ENCODE measurements at places on chromosomes 1 and 21.

DNA sequence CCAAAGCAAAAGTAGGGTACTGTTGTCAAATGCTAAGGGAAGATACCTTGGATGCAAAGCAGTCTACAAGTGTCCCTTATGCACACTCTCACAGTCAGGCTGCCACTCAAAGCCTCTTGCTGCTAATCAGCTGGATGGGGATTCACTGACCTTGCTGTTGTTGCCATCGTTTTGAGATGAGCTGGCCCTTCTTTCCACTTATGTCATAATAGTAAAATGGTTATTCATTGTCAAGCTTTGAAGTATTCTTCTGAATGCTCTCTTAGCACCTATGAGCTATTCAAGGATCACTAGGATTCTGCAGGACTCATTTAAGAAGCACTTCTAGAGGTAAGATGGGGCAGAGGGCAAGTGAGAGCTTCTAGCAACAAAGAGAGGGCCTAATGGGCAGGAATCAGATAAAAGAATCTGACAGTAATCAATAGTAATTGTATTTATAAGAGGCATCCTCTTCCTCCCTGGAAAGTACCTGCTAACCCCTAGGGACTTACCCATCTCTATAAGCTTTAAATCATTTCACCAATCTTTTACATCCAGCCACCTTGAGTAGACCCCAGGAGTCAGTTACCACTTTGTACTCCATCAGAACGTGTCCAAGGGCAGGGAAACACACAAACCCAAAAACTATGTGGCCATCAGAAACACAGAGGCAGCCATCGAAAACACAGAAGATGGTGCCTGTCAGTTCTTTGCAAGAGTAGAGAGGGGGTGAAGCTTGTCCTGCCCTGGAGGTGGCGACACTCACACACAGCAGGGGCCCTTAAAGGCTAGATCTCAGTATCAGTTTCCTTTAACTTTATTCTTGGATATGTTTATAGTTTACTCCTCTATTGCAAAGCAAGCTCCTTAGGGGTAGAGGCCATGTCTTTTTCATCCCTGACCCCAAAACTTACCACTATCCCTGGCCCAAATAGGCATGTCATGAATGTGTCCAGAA, 103.7 kb upstream of the NFIA start:
- DNase-seq, result peak; percentile 38

DNA sequence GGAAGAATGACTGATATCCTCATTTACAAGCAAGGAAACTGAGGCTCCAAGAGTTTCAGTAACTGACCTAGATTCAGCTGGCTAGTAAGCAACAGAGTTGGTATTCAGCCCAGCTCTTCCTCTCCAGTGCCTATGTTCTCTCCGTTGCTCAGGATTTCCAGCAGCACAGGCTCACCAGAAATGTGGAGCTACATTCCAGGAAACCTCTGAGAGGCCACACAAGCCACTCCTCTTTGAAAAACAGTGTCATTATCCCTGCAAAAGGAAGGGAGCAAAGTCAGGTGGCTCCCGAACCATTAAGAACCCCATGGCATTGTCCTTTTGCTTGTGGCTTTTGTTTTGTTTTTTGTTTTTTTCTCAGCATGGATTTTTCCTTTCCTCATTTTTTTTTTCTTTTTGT, 40.6 kb upstream of the DUSP10 start:
- no peak for DNase-seq

DNA sequence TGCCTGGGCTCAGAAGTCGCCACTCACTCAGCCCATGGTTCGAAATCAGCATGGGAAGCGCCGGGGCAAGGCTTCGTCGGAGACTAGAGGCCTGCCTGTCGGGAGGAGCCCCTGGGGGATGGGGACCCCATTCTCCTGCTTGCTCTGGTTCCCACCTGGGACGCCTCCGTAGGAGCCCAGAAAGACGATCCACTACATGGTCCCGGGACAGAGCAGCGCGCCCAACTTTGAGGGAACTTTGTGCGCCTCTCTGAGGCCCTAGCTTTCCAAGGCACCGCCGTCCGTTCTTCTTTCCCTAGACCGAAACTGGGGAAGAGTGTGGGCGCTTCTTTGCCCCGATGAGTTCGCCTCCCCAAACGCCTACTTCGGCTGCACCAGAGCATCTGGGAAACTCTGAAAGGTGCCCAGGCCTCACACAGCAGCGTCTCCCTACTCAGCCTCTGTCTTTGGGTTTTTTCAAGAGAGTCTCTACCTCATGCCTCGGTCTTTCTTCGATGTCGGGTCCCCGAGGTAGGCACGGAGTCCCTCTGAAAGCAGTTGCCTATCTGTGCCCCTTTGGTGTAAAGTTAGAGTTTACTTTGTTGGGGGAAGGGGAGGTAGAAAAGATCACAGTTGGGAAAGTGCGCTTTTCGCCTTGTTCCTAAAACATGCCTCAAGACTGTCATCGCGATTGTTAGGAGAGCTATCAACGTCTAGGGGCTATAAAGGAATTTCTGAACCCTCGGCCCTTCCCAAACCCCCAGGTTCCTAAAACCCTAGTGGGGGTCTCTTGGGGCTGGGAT, 14.0 kb downstream of the NR5A2 start:
- DNase-seq, result no peak

- no peak for DNase-seq
Observed at GRCh38 chr1:4327142-4327541, 327.3 kb upstream of the AJAP1 start.

- DNase-seq, result no peak
Observed at GRCh38 chr1:202038688-202039346, 28.4 kb downstream of the ELF3 start.

DNA sequence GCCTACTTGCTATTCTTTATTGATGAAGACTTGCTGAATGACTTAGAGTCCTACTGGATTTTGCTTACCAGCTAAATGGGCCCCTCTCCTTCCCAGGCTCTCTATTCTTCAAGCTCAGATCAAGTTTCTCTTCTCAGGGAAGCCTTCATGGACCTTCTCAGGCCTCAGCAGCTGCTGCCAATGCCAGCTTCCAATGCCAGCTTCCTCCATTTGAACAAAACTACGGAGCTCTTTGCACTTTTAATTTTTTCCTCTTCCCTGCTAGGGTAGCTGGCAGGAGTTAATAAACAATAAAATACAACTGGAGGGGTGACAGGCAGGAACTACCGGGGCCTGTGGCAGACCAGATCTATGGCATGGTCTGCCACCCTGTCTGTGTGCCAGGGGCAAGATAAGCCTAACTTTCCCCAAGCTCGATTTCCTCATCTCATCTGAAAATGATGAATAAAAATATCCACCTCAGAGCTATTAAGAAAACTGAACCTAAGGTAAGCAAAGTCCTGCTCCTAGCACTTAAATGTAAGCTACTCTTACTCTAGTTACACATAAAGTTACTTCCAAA, 995 bp upstream of the IPO13 start:
- no peak for DNase-seq

DNA sequence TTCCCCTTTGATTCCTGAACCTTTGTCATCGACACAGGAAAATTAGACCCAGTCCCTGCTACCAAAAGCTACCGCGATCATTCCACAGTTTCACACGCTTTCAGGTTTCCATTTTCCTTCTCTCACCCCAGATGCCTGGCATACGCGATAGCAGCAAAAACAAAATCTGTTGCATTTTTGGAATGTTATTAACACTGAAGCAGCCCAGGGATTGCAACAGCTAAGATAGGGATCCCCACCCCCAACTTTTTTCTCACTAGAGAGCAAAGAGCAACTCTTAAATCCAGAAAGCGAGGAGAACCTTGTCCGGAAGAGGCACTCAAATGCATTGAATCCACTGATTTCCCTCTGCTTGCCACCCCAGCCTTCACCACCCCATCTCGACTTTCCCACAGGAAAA, 8.9 kb downstream of the OVAAL start:
- DNase-seq, result no peak

GRCh38 chr1:76471536-76471935, 395.7 kb upstream of the ST6GALNAC5 start:
- no peak for DNase-seq

DNA sequence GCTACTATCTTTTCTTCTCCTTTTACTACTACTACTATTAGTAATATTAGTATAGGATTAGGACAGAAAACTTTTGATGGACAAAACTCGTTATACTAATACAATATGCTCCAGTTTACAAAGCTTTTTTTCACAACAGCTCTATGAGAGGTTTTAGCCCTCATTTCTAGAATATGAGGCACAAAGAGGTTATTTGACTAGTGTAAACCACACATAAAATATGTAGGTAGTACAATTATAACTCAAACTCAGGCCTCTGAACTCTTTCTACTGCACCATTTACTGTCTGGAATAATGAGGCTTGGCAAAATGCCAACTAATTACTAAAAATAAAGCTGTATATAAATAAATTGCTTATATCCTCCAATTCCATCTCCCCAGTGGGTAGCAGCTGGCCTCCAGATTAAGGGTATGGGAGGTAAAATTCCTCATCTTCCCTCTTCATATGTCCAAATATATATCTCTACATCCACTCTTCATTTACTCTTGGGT, 99.9 kb downstream of the LYST start:
- no peak for DNase-seq

- no peak for DNase-seq
Observed at GRCh38 chr1:201893431-201893830, 4.7 kb downstream of the SHISA4 start.

DNA sequence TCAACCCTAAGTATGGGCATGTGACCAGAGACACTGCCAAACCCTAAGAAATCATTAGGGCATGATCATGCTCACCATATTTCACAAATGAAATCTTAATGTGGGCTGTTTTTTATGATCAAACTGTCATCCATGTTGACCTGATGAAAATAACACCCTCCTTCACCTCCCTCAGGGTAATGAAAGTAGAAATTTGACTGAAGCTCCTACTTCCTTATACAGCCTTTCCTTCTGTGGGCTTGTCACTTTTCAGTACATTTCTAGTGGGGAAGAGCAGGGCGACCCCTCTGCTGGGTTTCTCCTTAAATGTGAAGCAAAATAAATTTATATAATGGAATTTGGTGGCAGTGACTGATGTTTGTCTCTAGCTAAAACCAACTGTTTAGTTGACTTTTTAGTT, 25.9 kb downstream of the IVNS1ABP start:
- no peak for DNase-seq

DNA sequence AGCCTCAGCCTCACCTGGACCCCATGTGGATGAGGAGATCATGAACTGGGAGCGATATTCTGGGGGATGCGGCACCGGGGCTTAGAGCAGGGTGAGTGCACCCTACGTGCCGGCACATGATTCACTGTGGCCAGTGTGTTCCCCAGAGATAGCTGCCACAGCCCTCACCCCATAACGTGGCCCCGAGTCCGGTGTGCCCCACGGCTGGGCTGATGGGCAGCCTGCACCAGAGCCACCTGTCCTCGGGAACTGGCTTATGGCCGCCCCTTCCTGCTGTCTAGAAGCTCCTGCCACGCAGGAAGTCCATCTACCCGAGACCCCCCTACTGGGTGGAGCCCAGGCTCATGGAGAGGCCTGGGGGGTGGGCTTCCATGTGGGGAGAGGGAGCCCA, 39.1 kb upstream of the SLC19A1 start:
- DNase-seq, result no peak

DNA sequence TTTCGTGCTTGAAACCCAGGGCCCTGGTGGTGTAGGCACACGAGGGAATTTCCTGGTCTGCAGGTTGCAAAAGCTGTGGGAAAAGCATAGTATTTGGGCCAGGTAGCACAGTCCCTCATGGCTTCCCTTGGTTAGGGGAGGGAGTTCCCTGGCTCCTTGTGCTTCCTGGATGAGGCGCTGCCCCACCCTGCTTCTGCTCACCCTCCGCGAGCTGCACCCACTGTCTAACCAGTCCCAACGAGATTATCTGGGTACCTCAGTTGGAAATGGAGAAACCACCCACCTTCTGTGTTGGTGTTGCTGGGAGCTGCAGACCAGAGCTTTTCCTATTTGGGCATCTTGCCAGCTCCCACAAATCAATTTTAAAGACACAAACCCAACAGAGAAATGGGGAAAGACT, 183.0 kb downstream of the PHTF1 start:
- DNase-seq, result no peak

GRCh38 chr21:43321111-43321510, 105.8 kb downstream of the SIK1 start:
- DNase-seq, result no peak

- DNase-seq, result no peak
Observed at GRCh38 chr1:150513351-150513791, 2.2 kb upstream of the FALEC start.

DNA sequence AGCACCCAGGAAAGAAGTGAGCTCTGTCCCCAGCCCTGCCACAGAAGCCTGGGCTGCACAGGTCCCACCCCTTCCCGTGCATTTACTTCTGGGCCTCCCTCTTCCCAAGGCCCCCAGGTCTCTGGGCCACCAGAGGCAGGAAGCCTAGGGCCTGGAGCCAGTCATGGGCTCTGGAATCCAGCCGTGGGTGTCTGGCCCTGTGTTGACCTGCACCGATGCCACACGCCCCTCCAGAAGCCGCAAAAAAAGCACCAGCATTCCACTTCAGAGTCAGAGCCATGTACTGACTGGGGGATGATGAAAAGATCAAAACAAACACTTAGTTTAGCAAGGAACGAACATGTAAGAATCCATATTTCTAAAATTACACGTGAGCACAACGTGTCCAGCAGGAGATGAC, 141.7 kb downstream of the NPHP4 start:
- DNase-seq, result no peak

DNA sequence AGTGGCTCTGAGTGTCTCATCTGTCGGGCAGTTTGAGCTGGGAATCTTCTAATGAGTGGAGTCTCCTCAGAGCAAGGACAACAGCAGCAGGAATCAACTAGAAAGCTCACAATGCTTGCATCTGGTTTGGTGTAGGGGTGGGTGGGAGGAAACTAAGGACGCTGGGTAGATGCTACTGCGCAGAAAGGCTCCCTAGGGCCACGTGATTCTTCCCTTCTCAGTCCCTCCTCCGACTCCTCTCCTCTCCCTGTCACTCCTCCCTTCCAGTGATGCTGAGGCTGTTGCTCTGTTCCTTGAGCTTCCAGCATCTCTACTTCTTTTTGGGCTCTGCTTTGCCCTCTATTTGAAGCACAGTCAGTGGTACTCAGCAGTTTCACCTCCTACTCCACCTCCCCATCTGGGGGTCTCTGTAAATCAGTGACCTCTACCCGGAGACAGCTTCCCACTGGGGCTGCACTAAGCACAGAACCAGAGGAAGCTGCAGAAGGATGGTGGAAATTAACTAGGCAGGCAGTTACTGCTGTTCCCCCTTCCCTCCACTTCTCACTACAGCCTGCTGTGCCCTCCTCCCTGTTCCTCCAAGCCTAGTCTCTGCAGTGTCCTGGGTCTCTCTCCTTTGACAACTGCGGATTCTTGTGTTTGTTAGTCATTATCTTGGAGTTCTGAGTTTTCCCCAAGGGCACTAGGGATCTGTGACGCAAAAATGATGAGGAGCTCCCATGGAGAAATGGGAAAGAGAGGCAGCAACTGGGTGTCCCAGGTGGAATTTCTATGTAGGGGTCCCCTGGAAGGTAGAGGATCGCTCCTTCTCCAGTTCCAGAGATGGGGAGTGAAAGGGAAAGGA, 5.8 kb downstream of the LINGO4 start:
- no peak for DNase-seq

All from ACHN (cell line).